ENCODE measurements at places on chromosomes 12 and 14.

DNA sequence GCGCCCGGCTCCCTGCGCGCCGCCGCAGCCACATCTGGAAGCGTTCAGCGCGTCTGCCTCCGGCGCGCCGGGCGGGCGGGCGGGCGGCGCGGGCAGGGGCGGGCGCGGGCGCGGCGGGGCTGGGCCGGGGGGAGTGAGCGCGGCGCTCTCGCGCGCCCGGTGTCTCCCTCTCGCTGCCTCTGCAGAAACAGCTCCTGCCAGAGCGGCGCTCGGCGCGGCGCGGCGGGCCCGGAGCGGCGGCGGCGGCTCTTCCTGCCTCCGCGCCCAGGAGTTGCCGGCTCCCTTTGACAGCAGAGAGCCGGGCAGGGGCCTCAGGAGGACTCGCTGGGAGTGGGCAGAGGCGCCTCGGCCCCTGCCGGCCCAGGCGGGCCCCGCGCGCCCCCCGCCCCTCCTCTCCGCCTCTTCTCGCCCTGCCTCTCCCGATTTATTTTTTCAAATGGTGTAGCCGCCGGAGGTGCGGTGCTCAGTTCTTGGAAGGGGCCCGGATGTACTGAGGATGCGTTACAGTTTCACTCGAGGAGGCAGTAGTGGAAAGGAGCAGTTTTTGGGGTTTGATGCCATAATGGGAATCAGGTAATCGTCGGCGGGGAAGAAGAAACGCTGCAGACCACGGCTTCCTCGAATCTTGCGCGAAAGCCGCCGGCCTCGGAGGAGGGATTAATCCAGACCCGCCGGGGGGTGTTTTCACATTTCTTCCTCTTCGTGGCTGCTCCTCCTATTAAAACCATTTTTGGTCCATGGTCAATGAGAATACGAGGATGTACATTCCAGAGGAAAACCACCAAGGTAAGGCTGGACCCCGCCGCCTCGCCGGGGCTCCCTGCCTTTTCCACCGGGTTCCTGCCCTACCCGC lies at the start of gene CACNA1C:
Gene CACNA1C (plus strand): TSS at position 162 of the 853 bp plus-strand sequence. CDS start 576 bp downstream, at position 738.
- H3K27me3 ChIP-seq = peaks cover 93% of the 10 kb centered on the region
- no peak within 1 kb of the TSS for H3K27ac ChIP-seq
- no peak for DNase-seq
- no peaks in the 10 kb centered on the region for H3K36me3 ChIP-seq
- no peaks in the 10 kb centered on the region for H3K4me1 ChIP-seq

DNA sequence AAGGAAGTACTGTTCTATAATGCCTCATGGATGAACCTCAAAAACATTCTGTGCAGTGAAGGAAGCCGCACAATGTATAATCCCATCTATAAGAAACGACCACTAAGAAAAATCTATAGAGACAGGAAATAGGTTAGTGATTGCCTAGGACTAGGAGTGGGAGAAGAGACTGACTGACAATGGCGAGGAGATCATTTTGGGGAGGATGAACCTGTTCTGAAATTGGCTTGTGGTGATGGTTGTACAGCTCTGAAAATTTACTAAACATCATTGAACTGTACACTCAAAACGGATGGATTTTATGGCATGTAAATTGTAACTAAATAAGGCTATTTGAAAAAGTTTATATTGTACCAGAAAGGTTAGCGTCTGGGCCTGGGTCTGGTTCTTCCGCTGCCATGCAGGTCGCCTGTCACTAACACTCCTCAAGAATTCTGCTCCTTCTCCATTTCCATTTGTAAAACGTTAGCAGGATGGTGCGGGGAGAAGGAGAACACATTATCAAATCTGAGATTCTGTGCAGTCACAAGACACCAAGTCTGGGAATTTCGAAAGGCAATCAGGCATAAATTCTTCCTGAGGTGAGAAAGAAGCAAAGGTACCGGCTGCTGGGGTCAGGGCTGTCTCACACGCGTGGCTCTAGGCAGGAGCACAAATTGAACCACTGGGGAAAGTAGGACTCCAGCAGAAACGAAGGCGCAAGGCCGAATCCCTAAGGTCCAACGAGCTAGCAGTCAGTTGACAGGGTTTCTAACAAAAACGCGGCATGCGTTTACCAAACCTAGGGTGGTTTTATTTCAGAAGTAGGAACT lies 845 bp upstream of the COCH start:
- no peak overlapping the region for H3K27ac ChIP-seq
- H3K36me3 ChIP-seq = no peaks in the 10 kb centered on the region
- peaks cover 56% of the 10 kb centered on the region for H3K27me3 ChIP-seq
- H3K4me1 ChIP-seq = no peaks in the 10 kb centered on the region
- DNase-seq = no peak
- H3K4me3 ChIP-seq = no peak overlapping the region

GRCh38 chr14:58821421-58821820 lies 183.7 kb downstream of the DACT1 start:
- H3K27me3 ChIP-seq = no peaks in the 10 kb centered on the region
- H3K27ac ChIP-seq = no peak overlapping the region
- H3K4me3 ChIP-seq = no peak overlapping the region
- no peaks in the 10 kb centered on the region for H3K36me3 ChIP-seq
- no peak for DNase-seq

DNA sequence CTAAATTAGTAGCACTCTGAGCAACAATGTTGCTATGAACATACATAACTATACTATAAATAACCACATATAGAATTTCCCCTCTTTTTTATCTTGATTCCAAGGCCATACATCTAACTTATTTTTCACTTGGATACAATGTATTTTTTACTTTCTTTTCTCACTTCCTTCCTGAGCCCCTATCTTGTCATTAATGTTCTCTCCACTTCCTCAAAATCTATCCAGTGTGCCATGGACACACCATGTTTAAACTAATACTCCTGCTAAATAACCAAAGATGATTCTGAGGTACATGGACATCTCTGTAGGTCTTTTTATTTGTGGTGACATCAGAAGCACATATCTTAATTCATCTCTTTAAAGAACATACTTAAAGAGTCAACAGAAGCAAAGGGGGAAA lies 251.2 kb downstream of the C12orf42 start:
- no peak overlapping the region for H3K4me3 ChIP-seq
- H3K4me1 ChIP-seq = no peaks in the 10 kb centered on the region
- no peak for DNase-seq
- H3K27ac ChIP-seq = no peak overlapping the region

DNA sequence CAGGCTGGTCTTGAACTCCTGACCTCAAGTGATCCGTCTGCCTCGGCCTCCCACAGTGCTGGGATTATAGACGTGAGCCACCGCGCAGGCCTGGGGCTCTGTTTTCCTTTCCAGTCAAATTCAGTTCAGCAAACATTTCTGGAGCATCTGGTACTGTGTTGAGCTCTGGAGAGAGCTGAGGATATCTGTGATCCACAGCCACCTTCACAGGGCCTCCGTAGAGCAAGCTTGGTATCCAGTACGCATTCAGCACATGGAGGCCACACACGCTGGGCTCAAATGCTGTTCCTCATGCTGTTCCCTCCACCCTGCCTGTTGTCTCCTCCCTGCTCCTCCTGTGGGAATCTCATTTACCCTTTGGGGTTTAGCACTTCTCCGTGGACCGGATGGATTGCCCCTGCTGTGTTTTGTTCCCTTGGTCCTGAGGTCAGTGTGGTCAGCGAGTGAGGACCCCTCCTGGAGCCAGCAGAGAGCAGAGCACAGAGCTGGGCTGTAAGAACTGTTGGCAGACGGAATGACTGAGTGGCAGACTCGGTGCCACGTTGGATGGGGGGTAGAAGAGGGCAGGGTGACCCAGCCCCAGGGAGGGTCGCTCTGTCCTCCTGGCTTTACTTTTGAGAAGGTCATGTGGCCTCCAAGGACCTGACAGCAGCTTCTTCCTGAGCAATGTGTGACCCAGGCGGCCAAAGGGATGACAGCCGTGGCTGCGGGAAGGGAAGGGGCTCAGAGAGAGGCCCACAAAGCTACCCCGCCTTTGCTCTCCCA lies 891 bp downstream of the RPS6KL1 start:
- no peaks in the 10 kb centered on the region for H3K4me1 ChIP-seq
- no peaks in the 10 kb centered on the region for H3K36me3 ChIP-seq
- DNase-seq = no peak
- H3K27ac ChIP-seq = no peak overlapping the region
- H3K4me3 ChIP-seq = peak overlapping the region; percentile 46

DNA sequence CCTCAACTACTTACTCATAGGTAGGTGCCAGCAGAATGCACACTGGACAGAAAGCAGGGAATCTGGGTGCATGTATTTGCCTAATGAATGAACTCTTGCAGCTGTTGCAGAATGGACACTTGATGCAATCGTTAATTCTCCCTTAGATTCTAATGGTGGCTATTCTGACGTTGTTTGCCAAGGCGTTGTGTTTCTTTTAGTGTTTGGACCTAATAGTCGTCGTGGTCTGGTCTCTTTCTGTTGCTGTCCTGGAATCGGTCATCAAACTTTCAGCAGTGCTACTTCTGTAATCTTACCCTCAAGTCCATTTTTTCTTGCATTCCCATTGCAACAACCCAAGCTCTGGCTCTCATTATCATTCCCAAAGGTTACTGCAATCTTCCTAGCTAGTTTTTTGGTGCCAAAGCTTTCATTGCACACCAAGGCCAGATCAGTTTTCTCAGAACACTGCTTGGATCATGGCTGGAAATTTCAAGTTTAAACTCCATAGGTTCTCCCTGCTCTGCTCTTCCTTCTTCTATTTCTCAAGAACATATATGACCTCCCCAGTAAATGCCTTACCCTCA lies 31.3 kb downstream of the BMP4 start:
- H3K4me3 ChIP-seq = no peak overlapping the region
- no peaks in the 10 kb centered on the region for H3K36me3 ChIP-seq
- H3K4me1 ChIP-seq = peaks cover 24% of the 10 kb centered on the region
- no peaks in the 10 kb centered on the region for H3K27me3 ChIP-seq

DNA sequence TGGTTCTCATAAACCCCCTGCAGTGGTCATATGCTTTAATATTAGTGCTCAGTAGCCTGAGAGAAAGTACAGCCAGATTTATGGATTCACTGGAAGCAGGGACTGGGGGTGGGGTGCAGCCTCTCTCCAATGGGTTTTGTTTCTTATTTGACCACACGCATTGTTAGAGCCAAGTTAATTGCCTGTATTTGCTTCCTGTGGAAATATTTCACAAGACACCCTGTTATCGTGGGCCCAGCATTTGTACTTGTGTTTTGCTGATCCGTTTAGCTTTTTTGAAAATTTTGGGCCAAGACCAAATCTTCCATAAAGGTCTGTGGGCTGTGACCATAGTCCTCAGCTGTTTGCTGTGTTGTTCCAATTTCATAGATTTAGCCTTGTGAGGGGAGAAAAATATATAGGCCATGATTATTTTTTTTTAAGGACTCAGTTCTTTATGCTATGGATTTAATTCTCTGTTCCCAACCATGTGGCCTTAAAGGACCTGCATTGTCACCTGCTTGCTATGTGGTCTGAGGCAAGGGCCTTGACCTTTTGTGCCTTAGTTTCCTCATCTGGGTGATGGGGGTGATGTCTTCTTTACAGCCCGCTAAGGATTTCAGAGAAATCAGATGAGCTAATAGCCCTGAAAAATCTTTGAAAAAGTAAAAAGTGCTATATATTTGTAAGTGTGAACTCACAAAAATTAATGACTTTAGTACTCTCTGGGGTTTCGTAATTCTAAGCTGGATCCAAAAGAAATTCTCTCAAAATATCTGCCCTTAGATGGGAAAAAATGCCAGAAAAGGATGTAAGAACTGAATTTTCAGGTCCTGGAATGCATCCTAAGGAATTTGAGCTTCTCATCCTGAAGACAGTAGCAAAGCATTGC lies 370.2 kb downstream of the DPF3 start:
- H3K27me3 ChIP-seq = no peaks in the 10 kb centered on the region
- DNase-seq = no peak
- no peak overlapping the region for H3K4me3 ChIP-seq

- no peak overlapping the region for H3K4me3 ChIP-seq
- H3K27me3 ChIP-seq = no peaks in the 10 kb centered on the region
- H3K27ac ChIP-seq = no peak overlapping the region
- peaks cover 23% of the 10 kb centered on the region for H3K36me3 ChIP-seq
- no peaks in the 10 kb centered on the region for H3K4me1 ChIP-seq
Measured at GRCh38 chr14:91184559-91184958, 59.9 kb downstream of the GPR68 start.

DNA sequence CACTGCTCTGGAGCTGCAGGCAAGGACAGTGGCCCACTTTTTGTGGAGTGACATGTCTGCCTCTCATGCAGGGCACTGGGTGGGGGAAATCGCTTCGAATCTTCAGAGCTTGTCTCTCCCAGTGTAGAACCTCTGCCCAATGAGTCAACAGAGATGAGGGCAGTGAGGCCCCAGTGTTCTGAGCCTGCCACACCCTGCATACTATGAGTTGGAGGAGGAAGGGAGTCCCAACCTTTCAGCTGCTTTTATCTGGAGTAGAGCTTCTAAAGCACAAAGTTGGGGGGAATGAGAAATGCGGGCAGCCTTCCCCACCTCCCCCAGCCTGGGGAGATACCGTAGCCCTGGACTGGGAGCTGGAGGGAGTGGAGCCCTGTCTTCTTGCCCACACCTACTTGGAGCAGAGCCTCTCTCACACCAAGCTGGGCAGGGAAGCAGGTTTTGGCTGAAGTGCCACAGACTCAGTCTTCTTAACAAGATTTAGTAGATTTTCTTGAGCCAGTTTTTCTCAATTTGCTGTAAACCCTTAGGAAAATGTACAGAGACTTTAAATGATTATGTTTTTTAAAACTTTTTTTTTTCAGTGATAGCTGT lies 159.1 kb downstream of the ADGRD1 start:
- no peaks in the 10 kb centered on the region for H3K36me3 ChIP-seq
- peak; percentile 33 for DNase-seq
- no peak overlapping the region for H3K4me3 ChIP-seq
- no peaks in the 10 kb centered on the region for H3K4me1 ChIP-seq
- H3K27me3 ChIP-seq = no peaks in the 10 kb centered on the region

DNA sequence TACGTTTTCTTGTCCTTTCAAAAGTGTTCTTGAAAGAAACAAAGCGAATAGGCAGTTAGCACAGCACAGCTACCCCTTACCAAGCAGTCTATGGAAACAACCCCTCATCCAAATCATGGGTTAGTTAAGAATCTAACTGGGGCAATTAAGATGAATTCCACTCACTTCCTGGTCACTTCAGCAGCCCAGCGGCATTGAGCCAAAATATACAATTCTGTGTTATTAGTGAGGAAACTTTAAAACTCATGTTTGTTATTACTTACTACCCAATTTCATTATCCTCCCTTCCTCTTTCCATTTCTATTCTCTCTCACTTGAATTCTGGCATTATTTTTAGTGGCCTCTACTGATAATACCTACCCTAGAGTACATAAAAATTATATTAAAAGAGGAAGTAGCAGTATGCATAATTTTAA lies 121.4 kb downstream of the PPHLN1 start:
- H3K27me3 ChIP-seq = no peaks in the 10 kb centered on the region
- DNase-seq = no peak
- H3K36me3 ChIP-seq = peaks cover 40% of the 10 kb centered on the region
- H3K4me1 ChIP-seq = no peaks in the 10 kb centered on the region
- H3K4me3 ChIP-seq = no peak overlapping the region

GRCh38 chr12:67593041-67593440 lies 55.5 kb upstream of the DYRK2 start:
- peak; percentile 65 for DNase-seq
- H3K4me1 ChIP-seq = peaks cover 19% of the 10 kb centered on the region
- H3K4me3 ChIP-seq = no peak overlapping the region
- H3K27me3 ChIP-seq = no peaks in the 10 kb centered on the region
- no peaks in the 10 kb centered on the region for H3K36me3 ChIP-seq

GRCh38 chr12:71756054-71756690 lies 1.5 kb downstream of the RAB21 start:
- peaks cover 55% of the 10 kb centered on the region for H3K36me3 ChIP-seq
- H3K27me3 ChIP-seq = no peaks in the 10 kb centered on the region
- H3K4me3 ChIP-seq = peak overlapping the region; percentile 76
- H3K27ac ChIP-seq = peak overlapping the region; percentile 59
- peaks cover 6% of the 10 kb centered on the region for H3K4me1 ChIP-seq
- no peak for DNase-seq
